ENCODE measurements at places on chromosomes 6 and 20.

DNA sequence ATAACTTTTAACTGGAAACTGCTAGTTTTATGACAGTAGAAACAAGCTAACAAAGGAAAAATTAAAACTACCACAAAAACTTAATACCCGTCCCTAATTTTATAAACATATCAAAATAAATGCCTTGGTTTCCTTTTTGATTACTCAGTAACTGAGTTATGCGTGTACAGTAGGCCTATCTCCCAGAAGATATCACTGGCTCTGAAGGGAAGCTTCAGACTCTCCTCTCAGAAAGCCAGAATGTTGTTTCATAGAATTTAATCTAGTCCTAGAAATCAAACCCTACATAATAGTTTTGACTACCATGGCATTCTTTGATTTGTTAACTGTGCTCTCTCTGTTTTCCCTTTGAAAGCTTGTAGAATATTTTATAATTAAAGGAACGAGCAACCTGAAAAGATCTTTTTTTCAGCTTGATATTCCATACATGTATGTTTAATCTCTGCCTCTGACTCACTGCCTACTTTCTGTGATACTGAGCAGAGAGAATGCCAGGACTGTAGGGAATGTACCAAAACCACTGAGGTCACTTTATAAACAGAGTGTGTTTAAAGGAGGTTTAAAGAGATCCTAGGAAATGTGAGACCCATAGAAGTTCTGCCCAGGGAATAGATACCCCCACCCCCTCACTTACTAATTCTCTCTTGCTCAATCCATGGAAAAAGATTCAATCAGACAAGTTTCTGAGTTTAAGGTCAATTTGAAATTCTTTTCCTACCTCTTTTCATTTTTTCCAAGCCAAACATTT lies 311.5 kb downstream of the HDGFL1 start:
- H3K4me3 ChIP-seq: no peak overlapping the region
- no peaks in the 10 kb centered on the region for H3K36me3 ChIP-seq
- no peak overlapping the region for H3K27ac ChIP-seq
- no peaks in the 10 kb centered on the region for H3K4me1 ChIP-seq
- DNase-seq: no peak

DNA sequence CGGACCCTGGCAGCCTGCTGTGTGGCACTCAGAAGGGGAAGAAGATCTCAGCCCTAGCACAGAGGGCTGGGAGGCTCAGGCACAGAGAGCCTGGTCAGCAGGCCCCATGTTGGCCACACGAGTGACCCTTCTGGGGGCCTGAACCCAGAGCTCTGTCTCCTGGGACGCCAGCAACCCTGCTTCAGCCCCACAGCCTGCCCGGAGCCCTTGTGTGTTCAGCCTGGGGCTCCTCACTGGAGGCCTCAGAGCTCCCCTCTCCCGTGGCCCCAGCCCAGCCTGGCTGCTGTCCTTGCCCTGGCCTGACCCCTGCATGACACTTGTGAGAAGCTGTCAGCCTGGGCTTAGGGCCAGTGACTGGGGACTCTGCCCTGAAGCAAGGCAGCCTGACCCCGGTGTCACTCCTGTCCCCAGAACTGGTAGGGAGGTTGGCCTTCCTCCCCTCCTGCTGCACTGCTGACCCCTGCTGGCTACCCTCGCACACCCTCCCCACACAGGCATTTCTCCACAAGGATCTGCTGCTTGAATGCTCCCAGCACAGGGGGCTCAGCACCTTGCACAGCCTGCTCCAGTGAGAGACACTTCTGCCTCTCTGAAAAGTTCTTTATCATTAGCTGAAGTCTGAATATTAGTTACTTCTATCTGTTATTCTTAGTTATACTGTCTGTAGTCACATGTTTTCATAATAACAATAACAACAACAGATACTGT lies 15.4 kb upstream of the IP6K3 start:
- H3K4me3 ChIP-seq: no peak overlapping the region
- no peaks in the 10 kb centered on the region for H3K36me3 ChIP-seq
- H3K27me3 ChIP-seq: no peaks in the 10 kb centered on the region
- H3K4me1 ChIP-seq: no peaks in the 10 kb centered on the region

- no peaks in the 10 kb centered on the region for H3K27me3 ChIP-seq
- H3K4me1 ChIP-seq: no peaks in the 10 kb centered on the region
- no peak overlapping the region for H3K27ac ChIP-seq
- no peak for DNase-seq
- no peaks in the 10 kb centered on the region for H3K36me3 ChIP-seq
Measured at GRCh38 chr6:52929321-52930164, 20.0 kb upstream of the GSTA3 start.

- no peak overlapping the region for H3K4me3 ChIP-seq
- peak overlapping the region; percentile 21 for H3K27ac ChIP-seq
- H3K4me1 ChIP-seq: peaks cover 4% of the 10 kb centered on the region
- no peaks in the 10 kb centered on the region for H3K27me3 ChIP-seq
- H3K36me3 ChIP-seq: peaks cover 11% of the 10 kb centered on the region
Measured at GRCh38 chr6:136564180-136564579, 14.0 kb upstream of the MAP7 start.

DNA sequence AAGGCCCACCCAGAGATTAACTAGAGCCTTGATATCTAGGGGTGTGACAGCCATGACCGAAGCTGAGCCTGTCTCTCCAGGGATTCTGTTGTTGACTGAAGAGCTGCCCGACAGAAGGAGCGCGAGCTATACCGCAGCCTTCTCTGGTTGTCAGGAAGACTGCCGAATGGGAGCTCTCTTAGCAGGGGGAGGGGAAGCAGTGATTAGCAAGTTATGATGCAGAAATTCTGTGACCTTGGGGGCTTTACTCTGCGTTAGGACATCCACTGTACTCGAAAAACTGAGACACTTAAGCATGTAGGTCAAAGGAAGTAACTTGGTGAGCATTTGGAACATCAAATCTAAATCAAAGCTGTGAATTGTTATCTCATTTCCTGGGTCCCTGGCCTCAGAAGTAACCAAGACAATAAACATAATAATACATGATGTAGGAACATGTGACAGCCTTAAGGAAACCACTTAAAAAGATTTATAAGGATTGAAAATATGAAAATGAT lies 84.7 kb downstream of the MAP3K4 start:
- H3K4me3 ChIP-seq: no peak overlapping the region
- H3K27me3 ChIP-seq: no peaks in the 10 kb centered on the region
- peaks cover 10% of the 10 kb centered on the region for H3K4me1 ChIP-seq
- peaks cover 10% of the 10 kb centered on the region for H3K36me3 ChIP-seq

DNA sequence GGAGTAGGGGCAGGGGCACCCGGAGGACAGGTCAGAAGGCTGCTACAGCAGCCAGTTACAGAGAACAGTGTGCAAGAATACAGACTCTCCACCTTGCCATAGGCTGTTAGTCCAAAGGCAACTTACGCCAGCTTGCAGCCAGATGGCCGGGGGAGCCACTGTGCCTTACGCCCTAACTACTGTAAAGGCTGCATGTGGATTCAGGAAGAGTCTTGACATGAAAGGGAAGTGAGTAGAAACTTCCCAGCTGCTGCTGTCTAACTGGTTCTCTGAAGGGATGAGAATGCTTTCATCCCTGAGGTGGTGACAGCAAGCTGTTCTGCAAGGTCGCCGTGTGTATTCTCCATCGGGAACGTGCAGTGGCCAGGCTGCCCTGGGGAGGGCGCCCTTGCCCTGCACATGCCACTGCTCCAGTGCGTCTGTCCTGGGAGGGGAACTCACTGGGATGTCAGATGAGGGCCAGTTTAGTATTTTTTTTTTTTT lies 46.1 kb downstream of the LYRM4 start:
- H3K36me3 ChIP-seq: no peaks in the 10 kb centered on the region
- H3K27me3 ChIP-seq: no peaks in the 10 kb centered on the region
- no peak for DNase-seq
- no peaks in the 10 kb centered on the region for H3K4me1 ChIP-seq
- no peak overlapping the region for H3K4me3 ChIP-seq

GRCh38 chr6:5424726-5425125 lies 163.4 kb downstream of the FARS2 start:
- no peaks in the 10 kb centered on the region for H3K4me1 ChIP-seq
- H3K27me3 ChIP-seq: no peaks in the 10 kb centered on the region
- no peaks in the 10 kb centered on the region for H3K36me3 ChIP-seq
- H3K27ac ChIP-seq: no peak overlapping the region
- no peak overlapping the region for H3K4me3 ChIP-seq

DNA sequence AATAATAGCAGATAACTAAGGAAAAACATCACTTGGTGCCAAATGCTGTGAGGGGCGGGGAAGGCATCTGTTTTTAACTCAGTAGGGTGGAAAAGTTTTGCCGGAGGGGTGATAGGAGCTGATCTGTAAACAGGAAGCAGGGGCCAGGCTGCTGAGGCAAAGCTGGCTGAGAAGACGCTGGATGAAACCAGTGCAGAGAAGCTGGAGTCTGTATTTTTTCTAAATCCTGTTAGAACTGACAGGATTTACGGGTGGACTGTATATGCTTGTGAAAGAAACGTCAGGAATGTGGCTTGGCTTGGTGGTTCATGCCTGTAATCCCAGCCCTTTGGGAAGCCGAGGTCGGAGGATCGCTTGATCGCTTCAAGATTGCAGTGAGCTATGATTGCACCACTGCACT lies 5.6 kb downstream of the PCMTD2 start:
- no peak overlapping the region for H3K27ac ChIP-seq
- H3K4me1 ChIP-seq: peaks cover 69% of the 10 kb centered on the region
- no peak overlapping the region for H3K4me3 ChIP-seq
- H3K36me3 ChIP-seq: no peaks in the 10 kb centered on the region

DNA sequence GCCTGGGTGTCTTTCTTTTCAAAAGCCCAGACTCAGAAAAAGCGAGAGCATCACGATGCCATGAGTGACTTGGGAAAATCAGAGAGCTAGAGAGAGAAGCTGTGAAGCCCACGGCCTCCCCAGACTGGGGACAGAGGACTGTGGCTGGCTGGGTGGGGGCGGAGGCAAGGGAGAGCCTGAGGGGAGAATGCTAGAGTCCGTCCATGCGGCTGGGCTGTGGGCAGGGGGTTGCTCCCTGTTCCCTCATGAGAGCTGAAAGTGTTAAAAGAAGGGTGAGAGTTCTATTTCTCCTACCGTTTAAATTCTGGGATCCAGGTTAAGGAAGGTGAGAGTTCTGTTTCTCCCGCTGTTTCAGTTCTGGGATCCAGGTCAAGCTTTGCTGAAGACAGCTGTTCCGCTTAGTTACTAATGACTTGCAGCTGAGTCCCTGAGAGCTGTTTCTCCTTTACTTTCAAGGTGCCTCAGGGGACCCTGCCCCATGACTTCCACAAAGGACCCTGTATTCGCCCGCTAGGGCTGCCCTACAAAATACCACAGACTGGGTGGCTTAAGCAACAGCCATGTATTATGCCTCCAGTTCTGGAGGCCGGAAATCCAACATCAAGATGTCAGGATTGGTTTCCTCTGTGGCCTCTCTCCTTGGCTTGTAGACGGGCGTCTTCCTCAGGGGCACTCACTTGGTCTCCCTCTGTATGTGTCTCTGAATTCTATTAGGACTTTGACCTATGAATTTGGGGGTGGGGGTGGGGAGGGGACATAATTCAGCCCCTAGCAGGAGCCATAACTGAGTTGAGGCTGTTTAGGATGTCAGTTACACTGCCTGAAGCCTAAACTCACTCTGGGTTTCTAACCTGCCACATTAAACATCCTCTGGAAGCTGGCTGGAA lies 127.0 kb downstream of the PXDC1 start:
- peaks cover 15% of the 10 kb centered on the region for H3K27me3 ChIP-seq
- H3K36me3 ChIP-seq: no peaks in the 10 kb centered on the region
- no peak for DNase-seq
- no peaks in the 10 kb centered on the region for H3K4me1 ChIP-seq

- H3K27ac ChIP-seq: no peak overlapping the region
- peaks cover 6% of the 10 kb centered on the region for H3K27me3 ChIP-seq
- no peak for DNase-seq
- H3K36me3 ChIP-seq: peaks cover 14% of the 10 kb centered on the region
Measured at GRCh38 chr6:30071081-30071818, 4.3 kb downstream of the PPP1R11 start.

DNA sequence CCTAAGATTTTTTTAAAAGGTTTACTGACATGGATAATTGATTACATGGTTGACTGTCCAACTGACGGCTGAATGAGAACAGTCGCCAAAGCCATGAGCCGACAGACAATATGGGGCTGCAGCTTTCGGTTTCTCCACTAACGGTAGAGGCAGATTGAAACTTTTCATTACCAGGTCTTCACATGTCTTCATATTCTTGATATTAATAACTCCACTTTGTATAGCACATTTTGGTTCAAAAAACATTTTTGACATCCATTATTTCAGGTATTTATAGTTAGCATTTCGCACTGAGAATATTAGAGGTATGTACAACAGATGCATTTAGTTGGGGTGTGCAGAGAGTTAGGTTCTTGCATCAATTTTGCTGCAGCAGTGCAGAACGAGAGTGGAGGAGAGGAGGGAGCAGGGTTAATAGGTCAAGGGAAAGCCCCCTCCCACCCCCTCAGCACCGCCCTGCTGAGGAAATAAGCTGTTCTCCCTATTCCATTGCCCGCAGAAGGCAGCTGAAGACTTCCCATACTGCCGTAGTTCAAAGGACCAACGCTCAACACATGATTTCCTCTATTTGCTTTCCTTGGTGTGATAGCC lies 73.6 kb upstream of the ADTRP start:
- no peaks in the 10 kb centered on the region for H3K36me3 ChIP-seq
- no peaks in the 10 kb centered on the region for H3K27me3 ChIP-seq
- H3K4me1 ChIP-seq: no peaks in the 10 kb centered on the region
- DNase-seq: no peak

DNA sequence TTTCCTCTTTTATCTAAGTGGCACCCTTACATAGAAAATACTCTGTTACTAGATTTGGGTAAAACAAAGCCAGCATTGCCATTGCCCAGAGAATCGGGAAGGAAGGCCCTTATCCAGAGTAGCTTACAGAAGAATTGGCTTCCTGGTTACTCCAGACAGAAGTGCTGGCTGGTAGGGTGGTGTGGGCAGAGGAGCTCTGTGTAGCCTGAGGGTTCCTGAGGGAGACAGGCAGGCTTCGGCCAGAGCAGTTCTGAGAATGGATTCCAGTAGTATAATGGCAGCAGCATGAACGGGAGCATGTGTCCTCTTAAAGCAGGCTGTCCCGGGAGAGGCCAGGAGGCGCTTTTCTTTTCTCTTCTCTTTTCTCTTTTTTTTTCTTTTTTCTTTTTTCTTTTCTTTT lies 11.9 kb downstream of the CUL9 start:
- no peaks in the 10 kb centered on the region for H3K27me3 ChIP-seq
- peaks cover 22% of the 10 kb centered on the region for H3K36me3 ChIP-seq
- no peak overlapping the region for H3K4me3 ChIP-seq
- no peak overlapping the region for H3K27ac ChIP-seq
- peaks cover 4% of the 10 kb centered on the region for H3K4me1 ChIP-seq

- H3K27me3 ChIP-seq: no peaks in the 10 kb centered on the region
- peak overlapping the region; percentile 57 for H3K4me3 ChIP-seq
- peaks cover 69% of the 10 kb centered on the region for H3K4me1 ChIP-seq
- no peak for DNase-seq
- H3K27ac ChIP-seq: peak overlapping the region; percentile 14
- peaks cover 31% of the 10 kb centered on the region for H3K36me3 ChIP-seq
Measured at GRCh38 chr20:44990957-44991356, 24.6 kb downstream of the STK4 start.

- no peaks in the 10 kb centered on the region for H3K36me3 ChIP-seq
- no peak overlapping the region for H3K27ac ChIP-seq
- H3K4me3 ChIP-seq: no peak overlapping the region
Measured at GRCh38 chr6:112331306-112331705, 15.8 kb upstream of the RFPL4B start.

All from CD8-positive, alpha-beta memory T cell (primary cell).